Activated CD4-positive, alpha-beta T cell treated with anti-CD3 and anti-CD28 coated beads for 48 hours (primary cell): ENCODE measurements at places on chromosomes 12 and 14.

- no peak for DNase-seq
Measured at GRCh38 chr12:92472201-92472600, 230.6 kb upstream of the PLEKHG7 start.

- DNase-seq, result no peak
Measured at GRCh38 chr14:32513571-32514009, 184.5 kb downstream of the AKAP6 start.

GRCh38 chr12:131452444-131452860, 258.4 kb upstream of the SFSWAP start:
- peak; percentile 57 for DNase-seq

- no peak for DNase-seq
Measured at GRCh38 chr12:5582541-5582940, 150.6 kb downstream of the NTF3 start.

DNA sequence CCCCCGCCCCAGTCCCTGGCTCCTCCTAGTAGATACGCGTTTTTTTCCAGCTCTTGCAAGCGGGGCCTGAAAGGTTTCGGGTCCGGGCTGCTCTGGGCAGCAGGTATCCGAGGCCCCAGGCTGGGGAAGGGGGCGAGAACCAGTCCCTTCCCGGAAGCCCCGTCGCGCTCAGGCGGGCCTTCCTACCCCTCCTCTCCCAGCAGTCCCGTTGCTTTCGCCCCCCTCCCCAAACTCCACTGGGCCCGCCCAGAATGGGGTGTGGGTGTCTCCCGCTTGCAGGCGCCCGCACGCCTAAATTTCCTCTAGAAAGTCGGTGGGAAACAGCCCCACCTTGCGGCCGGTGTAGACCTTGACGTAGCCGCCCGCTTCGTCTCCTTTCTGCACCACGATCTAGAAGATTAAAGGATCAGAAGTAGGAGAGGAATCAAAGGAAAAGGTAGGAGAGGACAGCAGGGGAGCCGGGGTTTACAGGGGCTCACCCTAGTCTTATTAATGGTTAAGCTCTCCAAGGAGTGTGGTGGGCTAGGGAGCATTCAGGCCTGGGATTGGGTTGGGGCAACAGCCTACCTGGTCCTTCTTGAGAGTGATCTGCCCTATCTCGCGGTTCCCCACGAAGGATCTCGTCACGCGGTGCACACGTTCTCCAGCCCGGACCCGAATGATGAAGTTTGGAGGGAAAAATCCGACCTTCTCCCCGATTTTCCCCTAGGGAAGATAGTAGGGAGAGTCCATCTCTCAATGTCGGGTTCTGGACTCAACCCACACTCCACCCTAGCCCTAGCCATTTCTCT, 7.3 kb downstream of the STAC3 start:
- DNase-seq, result peak; percentile 91

DNA sequence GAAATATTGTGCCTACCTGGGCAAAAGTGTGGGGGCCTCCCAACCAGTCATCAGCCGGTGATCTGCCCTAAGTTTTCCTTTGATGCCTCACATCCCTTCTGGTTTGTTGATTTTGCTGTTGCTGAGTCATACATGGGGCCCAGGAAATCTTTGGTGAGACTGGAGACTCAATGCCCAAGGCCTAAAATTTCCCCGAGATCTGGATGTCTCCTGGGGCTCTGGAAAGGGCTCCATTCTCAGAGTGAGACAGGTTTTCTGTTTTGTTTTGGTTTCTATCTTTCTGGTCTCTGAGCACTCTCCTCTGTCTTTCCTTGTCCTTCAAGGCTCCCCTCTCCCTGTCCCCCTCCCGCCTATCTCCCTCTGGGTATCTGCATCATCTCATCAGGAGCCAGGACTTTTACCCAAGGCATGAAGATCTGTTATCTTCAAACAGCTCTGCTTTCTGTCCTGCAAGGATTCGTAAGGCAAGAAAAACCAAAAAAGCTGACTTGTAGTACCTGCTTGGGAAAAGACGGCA, 152.8 kb upstream of the MAX start:
- DNase-seq, result no peak

GRCh38 chr12:74321381-74321780, 216.3 kb upstream of the ATXN7L3B start:
- DNase-seq, result no peak

DNA sequence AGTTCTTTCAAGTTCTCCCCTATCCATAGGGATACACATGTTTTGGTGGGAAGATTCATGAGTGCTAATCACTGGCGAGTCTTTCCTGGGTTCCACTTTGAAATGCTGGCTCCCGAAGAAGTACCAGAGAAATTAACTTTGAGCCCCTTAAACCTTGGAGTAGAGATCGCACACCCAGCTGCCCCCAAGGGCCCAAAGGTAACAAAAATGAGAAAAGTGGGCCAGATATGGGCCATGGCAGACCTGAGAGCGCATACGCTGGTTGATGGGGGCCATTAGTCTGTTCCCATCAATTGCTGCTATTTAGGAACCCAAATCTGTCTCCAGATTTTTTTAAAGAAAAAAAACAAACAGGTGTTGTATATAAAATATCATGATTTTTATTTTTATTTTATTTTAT, 2.1 kb downstream of the GSTZ1 start:
- no peak for DNase-seq

GRCh38 chr14:39320318-39320717, 86.6 kb downstream of the MIA2 start:
- DNase-seq, result no peak

- no peak for DNase-seq
Measured at GRCh38 chr12:32264961-32265360, 134.4 kb upstream of the FGD4 start.

- DNase-seq, result no peak
Measured at GRCh38 chr14:59890676-59891075, 20.1 kb upstream of the RTN1 start.

- no peak for DNase-seq
Measured at GRCh38 chr14:74427651-74428050, 1.6 kb upstream of the SYNDIG1L start.
